ENCODE measurements at places on chromosomes 4 and X. TPM values are rescaled to one million over a fixed set of nuclear protein-coding genes. Genes with fewer than 3 reads are reported as not detected.

GRCh38 chrX:135330706-135331105 is 21.4 kb downstream of the ETDC start:
- no peak for DNase-seq

DNA sequence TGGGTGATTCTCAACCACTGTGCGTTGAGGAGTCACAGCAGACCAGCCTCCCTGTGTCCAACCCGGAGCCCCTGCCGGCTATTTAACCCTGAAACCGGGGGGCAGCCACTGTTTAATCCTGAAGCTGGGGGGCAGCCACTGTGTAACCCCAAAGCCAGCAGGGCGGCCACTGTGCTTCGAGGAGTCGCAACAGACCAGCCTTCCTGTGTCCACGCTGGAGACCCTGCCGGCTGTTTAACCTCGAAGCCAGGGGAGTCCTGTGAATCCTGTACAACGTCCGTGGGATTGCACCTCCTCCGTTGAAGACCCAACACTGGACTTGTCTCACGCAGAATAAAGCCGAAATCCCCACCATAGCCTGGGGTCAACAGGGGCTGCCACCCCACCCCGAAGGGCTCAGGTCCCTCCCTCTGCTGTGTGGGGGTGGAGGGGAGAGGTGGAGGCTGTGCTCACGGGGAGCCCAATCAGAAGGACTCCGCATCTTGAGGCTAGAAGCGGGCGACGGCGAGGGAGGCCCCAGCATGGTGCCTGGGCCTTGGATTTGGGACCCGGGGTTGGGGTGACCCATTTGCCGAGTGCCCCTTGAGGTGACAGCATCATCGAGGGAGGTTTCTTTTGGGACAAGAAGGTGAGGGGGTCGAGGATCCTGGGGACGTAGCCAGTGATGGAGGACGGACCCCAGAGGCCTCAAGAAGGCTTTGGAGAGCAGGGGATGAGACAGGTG is 94.9 kb downstream of the ADRA2C start:
- DNase-seq: no peak

The MAGEA11 gene
- total RNA-seq: not detected

- no peak for DNase-seq
These were observed 4.7 kb upstream of the CD40LG start for GRCh38 chrX:136643243-136643642.

- no peak for DNase-seq
These were observed 7.7 kb downstream of the P2RY8 start for GRCh38 chrX:1529328-1529727.
